ENCODE measurements at places on chromosomes 4 and X. TPM values are rescaled to one million over a fixed set of nuclear protein-coding genes. Genes with fewer than 3 reads are reported as not detected.

ZBED1 gene
- total RNA-seq = 27.4 TPM

GRCh38 chr4:26152056-26152455, 168.8 kb upstream of the RBPJ start:
- no peak overlapping the region for H3K4me3 ChIP-seq
- no peaks in the 10 kb centered on the region for H3K4me1 ChIP-seq
- no peaks in the 10 kb centered on the region for H3K36me3 ChIP-seq
- H3K27ac ChIP-seq = no peak overlapping the region
- DNase-seq = no peak

DNA sequence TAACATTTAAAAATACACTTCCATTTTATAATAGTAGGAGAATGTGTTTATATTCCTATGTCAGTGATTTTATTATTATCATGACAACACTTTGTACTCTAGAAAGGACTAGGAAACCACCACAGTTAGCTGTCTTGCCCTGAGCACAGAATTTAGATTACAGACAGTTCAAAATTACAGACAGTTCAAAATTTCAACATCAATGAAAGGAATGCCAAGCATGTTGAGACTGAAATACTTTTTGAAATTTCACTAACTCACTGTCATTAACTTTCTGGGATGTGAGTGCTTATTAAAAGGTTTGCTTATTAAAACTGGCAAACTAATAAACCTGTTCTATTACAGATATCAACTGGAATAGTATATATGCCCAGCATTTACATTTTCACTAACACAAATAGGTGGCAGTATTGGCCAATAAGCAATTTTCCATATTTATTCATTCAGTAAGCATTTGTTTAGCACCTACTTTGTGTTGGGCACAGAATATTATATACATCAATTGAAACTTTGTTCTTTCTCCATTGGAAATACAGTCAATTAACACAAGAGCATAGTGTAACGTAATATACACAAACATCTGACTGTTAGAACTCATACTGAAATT, 179.4 kb downstream of the FBXW7 start:
- H3K27me3 ChIP-seq = no peaks in the 10 kb centered on the region
- H3K36me3 ChIP-seq = no peaks in the 10 kb centered on the region
- no peak overlapping the region for H3K4me3 ChIP-seq
- H3K4me1 ChIP-seq = peaks cover 8% of the 10 kb centered on the region
- H3K27ac ChIP-seq = no peak overlapping the region

DNA sequence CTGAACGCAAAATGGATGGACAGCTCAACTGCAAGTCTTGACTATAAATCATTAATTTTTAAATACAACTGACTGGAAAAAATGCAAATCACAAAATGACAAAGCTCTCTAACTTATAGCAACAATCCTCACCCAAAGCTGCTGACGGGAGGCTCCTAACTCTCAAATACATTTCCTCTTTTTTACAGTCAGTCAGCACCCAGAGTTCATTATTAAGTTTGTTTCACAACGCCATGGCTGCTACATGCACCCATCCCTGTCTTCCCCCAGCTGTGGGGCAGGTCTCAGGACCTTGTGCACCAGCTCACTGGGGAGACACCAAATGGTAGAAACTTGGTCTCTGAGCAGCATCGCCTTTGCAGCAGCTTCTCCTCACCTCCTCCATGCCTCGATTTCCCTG, 97.6 kb downstream of the SLC34A2 start:
- peaks cover 9% of the 10 kb centered on the region for H3K36me3 ChIP-seq
- no peaks in the 10 kb centered on the region for H3K4me1 ChIP-seq
- no peak overlapping the region for H3K27ac ChIP-seq
